ENCODE measurements at places on chromosomes 13 and 19.

- no peak for DNase-seq
These were observed 2.8 kb downstream of the TNFSF13B start for GRCh38 chr13:108272333-108272732.

GRCh38 chr13:73596382-73596781 lies 537.6 kb downstream of the KLF5 start:
- DNase-seq, result no peak

DNA sequence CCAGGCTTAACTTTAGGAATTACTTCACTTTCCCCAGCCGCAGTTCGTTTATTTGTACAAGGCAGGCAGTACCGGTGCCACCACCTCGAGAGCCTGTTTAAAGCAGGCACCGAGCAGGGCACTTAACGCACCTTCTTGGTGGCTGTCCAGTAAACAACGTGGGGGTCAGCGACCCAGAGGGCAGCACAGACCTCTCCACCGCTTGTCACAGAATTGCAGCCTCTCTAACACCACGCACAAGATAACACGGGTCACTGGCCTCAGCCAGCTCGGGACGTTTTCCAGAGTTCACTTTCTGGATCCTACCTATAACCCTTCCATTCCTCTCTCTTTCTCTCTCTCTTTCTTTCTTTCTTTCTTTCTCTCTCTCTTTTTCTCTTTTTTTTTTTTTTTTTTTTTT lies 16.8 kb upstream of the ELAVL1 start:
- no peak for DNase-seq

GRCh38 chr13:30523211-30523610 lies 57.5 kb upstream of the HMGB1 start:
- no peak for DNase-seq

DNA sequence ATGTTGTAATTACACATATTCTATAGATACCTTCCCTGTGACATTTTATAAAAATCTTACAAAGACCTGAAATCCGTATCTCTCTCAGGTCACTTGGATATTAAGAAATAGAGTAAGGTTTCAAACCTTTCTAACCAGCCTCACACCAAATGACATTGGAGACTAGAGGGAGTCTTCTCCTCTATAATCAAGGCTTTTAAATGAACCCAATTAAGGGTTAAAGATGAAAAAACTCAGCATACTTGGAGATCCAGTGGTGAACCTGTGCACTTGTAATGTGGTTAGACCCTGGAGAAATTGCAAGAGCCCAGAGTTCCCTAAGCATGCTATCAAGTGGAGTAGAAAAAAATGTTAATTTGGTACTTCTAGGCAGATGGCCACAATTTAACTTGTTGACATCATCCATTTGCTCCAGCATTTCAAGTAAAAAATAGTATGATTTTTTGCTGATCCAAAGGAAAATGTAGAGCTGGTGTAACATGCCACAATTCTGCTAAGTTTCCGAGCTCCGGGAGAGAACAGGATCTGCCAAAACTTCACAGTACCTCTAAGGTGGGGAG lies 554.1 kb upstream of the MIR17HG start:
- no peak for DNase-seq

- DNase-seq, result no peak
These were observed 4.3 kb upstream of the HAUS5 start for GRCh38 chr19:35608251-35608650.

Measured in activated CD4-positive, alpha-beta T cell treated with anti-CD3 and anti-CD28 coated beads, Interleukin-10, Interleukin-2, amounts not matched to agents 100 ng/mL and 50 ng/mL, durations not matched to agents 16 hours and 8 hours (primary cell).